Endothelial cell (in vitro differentiated cells): ENCODE measurements at places on chromosomes 2 and 18. TPM values are rescaled to one million over a fixed set of nuclear protein-coding genes. Genes with fewer than 3 reads are reported as not detected.

DNA sequence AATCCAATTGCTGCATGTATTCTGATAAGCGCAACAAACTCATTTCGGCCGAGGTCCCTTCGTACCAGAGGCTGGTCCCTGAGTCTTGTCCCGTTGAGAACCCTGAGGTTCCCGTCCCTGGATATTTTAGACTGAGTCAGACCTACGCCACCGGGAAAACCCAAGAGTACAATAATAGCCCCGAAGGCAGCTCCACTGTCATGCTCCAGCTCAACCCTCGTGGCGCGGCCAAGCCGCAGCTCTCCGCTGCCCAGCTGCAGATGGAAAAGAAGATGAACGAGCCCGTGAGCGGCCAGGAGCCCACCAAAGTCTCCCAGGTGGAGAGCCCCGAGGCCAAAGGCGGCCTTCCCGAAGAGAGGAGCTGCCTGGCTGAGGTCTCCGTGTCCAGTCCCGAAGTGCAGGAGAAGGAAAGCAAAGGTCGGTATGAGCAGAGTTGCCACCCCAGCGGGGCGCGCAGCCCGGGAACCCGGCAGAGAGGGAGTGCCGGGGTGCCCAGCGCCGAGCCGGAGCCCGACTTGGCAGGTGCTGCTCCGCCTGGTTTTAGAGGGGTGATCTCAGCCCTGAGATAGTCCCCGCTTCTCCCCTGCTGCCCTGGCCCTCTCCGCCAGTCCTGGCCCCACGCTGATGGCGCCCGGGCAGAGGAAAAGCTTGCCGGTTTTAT lies 714 bp downstream of the HOXD10 start:
- no peak for DNase-seq

DNA sequence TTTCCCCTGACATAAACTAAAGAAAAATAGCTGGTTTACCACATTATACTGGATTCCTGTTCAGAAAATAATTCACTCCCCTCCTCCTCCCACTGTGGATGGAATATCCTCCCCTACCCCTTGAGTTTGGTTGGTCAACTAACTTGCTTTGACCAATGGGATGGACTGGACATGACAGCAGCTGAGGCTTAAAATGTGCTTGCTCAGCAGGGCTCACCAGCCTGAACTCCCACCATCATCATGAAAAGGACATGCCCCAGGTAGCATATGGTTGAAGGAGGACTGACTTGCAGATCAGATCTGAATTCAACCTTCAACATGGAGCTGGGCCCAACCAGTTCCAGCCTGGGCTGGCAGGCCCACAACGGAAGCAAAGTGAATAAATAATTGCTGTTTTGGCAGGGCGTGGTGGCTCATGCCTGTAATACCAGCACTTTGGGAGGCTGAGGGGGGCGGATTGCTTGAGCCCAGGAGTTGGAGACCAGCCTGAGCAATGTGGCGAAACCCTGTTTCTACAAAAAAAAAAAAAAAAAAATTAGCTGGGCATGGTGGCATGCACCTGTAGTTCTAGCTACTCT lies 284.4 kb downstream of the AFF3 start:
- no peak for DNase-seq

GRCh38 chr2:180625006-180625844 lies 355.2 kb upstream of the UBE2E3 start:
- no peak for DNase-seq

DNA sequence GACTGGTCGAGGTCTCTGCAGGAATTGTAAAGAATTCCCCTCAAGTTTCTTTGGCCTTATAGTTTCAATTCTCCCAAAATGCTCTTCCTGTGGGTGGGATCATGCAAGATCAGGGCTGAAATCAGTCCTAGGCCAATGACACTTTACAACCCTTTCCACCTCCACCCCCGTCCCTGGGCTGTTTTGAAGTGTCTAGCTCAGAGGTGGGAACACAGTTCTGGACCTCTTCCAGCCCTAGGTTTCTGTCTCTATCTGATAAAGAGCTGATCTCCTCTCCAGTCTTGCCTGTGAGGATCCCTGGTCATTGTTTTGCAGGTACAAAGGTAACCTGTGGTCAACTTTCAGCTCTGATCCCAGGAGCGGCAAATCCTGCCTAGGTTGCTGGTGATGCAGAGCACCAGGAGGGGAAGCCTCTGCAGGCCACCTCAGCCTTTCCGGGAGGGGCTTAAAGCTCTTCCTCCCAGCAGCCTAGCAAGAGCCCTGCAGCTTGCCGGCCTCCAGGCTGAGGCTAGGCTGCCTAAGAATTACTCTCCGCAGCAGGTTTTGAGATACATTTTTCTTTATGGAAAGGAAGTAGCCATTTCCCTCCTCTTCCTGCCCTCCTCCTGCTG lies 69.8 kb upstream of the WIPF1 start:
- DNase-seq: no peak

DNA sequence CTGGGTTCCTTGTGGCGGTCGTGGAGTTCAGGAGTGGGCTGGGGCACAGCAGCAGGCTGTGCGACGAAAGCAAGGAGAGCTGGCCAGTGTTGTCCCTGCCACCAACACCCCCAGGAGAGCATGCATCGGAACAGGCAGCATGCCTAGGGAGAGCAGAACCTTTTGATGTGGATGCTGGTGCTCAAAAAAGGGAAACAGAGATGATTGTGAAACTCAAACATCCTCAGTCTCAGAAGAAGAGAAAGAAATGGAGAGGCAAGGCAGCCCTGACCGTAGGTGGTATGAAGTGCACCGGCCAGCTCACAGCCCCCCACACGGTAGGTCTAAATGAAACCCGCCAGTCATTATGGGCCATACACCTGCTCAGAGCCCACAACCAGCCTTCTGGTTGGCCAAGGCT lies 253.4 kb downstream of the GBX2 start:
- DNase-seq: no peak

GRCh38 chr2:205407984-205408383 lies 274.3 kb upstream of the NRP2 start:
- no peak for DNase-seq

GRCh38 chr2:202635428-202636212 lies 851 bp downstream of the FAM117B start:
- peak; percentile 81 for DNase-seq

DNA sequence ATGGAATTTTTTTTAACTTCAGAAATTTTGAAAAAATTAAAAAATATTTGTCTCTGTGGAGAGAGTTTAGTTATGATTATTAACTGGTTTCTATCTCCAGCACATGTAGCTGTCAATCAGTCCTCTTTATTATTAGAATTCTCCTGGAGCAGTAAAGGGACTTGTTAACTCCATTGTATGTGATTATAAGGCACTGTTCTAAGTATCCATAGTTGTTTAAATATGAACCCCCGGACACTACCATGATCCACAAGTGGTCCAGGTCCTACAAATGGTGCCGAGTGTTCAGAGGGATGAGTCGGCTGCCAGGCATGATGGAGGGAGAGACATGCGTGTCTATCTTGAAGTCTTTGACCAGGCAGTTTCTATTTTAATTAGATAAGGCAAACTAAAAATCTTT lies 492 bp downstream of the CHRNA1 start:
- no peak for DNase-seq

DNA sequence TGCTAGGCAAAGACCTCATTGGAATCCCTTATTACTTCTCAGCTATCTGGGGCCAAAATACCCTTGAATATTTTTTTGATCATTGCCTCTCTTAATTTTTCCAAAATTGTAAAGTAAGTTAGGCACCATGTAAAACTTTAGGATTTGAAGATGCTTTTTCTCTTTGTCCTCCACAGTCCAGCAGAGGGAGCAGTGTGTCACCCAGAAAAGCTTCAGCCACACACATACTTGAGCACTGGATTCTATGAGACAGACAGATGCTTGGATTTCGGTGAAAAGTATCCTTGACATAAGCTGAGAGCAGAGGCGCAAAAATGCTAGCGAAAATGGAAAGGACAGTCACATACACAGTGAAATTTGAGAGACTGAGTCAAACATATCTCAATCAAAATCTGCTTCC lies 74.7 kb upstream of the KCNJ3 start:
- peak; percentile 40 for DNase-seq

GRCh38 chr2:207387001-207387571 lies 142.7 kb upstream of the CREB1 start:
- DNase-seq: no peak

DNA sequence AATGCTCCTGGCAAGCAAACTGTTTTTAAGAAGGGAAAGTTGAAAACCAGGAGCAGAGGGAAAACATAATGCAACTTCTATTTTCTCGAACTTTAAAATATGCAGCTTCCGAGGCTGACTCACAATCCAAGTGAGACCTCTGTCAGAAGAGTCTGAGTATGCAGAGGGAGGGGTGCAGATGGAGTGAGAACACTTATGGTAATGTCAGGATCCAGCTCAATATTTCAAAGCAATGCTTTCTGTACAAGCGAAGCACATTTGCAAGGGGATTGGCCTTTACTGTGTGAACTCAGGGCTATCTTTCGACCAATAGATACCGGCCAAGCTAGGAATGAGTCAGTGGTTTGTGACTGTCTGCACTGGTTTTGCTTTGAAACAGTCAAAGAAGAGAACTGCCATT lies 242.7 kb downstream of the CNTNAP5 start:
- DNase-seq: no peak

DNA sequence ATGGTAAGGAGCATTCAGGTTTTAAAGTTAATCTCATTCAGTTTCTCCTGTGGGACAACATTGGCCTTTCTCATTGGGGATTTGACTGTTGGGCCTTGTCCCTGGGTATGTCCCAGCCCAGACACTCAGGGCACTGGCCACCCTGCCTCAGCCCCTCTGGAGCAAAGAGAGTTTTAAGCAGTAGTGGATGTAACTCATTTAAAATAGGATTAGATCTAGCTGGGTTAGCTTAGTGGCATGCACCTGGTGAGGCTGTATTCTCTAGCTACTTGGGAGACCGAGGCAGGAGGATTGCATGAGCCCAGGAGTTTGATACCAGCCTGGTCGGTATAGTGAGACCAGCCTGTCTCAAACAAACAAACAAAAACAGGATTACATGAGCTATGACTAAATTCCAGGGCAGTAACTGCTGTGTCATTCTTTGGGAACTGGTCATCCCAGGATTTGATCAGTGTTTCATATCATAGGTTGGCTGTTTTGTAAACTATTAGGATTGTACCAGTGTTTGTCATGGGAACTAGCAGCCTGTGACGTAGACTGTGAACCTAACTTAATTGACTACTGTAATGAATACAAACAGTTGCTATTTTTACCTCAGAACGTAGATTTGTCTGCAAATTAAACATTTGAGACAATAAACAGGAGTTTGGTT lies 12.5 kb downstream of the INPP4A start:
- DNase-seq: no peak

- DNase-seq: no peak
Measured at GRCh38 chr2:136131484-136131960, 13.6 kb upstream of the CXCR4 start.

- DNase-seq: no peak
Measured at GRCh38 chr2:232539298-232540231, at the start of gene CHRNG. Gene CHRNG (plus strand): TSS chr2:232539692. CDS start chr2:232539748, 56 bp downstream.

- DNase-seq: peak; percentile 63
Measured at GRCh38 chr18:11752116-11752911, 63.2 kb downstream of the GNAL start.

DNA sequence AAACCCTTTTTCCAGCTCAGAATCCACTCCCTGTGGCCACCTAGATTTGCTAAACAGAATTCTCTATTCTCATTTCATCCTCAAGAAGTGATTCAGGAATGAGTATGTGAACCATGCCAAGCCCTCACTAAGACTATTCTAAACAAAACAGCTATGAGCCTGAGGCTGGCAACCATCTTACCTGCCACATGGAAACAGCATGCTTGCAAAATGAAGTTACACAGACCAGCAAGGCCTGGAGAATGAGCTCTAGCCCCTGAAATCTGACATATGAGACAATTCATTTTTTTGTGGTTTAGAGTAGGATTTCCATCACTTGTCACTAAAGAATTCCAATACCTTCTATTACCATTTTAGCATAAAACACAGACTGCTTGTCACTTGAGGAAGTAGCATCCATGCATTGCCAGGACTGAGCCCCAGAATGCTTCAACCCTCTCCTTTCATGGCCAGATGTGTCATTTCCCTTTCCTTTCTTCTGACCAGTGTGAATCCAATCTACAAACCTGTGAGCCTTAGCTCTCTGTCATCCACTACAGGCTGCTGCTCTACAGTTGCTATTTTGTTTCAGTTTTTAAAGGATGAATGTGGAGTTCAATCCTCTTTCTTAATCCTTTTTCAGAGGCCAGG lies 744.3 kb upstream of the ACVR2A start:
- no peak for DNase-seq

DNA sequence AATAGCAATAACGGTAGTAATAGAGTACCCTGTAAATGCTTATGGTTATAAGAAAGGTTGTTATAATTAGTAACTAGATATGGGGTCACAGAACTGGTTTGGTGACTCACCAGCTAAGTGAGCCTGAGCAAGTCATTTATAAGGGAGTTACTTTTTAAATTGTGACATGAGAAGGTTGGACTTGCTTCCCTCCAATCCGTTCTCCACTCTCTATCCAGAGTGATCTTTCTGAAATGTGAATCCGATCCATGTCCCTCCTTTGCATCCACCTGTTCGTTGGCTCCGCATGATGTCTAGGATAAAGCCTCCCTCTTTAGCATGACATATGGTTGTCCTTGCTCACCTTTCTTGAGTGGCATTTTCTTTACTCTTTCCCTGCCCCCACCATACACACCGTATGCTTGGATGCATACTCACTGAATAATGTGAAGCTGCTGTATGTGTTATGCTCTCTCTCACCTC lies 83.1 kb downstream of the CDC42EP3 start:
- DNase-seq: no peak

DNA sequence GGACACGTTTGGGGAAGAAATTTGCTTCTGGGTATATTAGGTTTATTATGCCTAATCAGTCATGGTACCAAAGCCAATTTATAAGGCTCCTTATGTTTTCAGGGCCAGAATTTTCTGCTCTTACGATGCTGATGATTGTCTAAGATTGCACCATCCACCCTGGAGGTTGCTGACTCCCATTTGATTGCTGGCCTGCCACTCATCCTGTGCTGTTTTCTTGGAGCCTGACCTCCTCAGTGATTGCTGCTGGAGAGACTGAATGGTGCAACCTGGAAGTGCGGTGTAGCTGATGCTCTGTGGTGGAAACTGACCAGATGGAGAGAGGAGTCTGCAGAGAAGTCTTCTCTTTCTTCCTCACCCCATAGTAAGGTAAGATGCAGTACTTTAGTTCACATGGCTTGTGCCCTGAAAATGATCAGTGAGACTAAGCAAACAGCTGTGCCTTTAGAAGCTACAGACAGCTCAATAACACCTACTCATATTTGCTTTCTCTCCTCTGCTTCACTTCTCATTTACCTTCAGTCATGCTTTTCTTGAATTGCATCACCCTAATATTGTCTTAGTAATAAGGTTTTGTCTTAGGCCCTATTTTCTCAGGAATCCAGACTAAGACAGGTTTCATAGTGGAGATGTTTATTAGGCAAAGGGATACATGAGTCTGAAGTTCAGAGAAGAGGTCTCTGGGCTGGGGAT lies 17.4 kb downstream of the ZNF24 start:
- no peak for DNase-seq

GRCh38 chr2:3453190-3453999 lies 65.9 kb downstream of the ADI1 start:
- no peak for DNase-seq

Gene DSG4
- total RNA-seq: not detected

Gene CIDEA
- total RNA-seq: 0.97 TPM

Gene TSPYL6
- not detected for total RNA-seq

Gene NFU1
- 50.7 TPM for total RNA-seq

Gene ACVR1C
- total RNA-seq: 0.10 TPM

Gene KCNG3
- 0.13 TPM for total RNA-seq

Gene C2orf68
- total RNA-seq: 47.5 TPM

Gene FAM237A
- not detected for total RNA-seq

Gene ZC3H6
- 6.8 TPM for total RNA-seq

Gene CAVIN2
- 4.4 TPM for total RNA-seq

Gene DSG2
- total RNA-seq: 60.5 TPM

Gene NETO1
- 12.8 TPM for total RNA-seq

Gene ANKRD62
- total RNA-seq: 0.13 TPM

Gene SPEG
- 6.1 TPM for total RNA-seq

Gene CIB4
- total RNA-seq: not detected

Gene SERPINB10
- not detected for total RNA-seq
